ENCODE measurements at places on chromosomes 13 and 19. TPM values are rescaled to one million over a fixed set of nuclear protein-coding genes. Genes with fewer than 3 reads are reported as not detected.

DNA sequence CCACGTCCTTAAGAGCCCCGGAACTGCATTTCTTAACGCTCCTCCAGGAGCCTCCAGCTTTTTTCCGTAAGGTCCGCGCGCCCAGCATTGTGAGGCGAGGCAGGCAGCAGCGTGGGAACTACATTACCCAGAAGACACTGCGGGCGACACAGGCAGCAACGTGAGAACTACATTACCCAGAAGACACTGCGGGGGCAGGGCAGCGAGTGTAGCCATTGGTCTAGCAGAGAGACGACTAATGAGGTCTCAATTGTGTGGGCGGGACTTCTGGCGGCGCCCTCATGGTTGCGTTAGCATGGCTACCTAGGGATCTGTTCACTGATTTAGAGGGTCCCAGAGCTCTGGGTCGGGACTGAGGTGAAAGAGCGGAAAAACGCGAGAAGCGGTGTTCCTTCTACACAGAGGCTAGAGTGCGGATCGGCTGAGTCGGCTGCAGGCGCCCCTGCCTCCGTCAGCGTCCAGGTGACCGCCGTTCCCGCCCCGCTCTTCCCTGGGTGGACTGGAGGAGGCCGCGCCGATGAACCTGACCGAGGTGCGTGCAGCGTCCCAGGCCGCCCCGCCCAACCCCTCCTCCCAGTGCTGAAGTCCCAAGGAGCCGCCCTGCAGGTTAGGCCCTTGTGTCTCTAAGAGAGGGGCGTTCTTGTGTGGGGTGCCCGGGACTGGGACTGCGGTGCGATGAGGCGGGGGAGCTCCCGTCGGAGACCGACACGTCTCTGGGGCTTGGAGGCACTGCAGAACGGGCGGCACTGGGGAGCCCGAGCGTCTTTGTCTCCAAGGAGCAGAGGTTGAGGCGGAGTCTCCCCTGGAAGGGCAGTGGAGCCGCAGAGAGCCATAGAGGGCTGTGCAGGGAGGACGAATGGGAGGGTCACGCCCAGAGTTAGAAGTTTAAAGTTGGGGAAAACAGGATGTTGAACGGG lies at the start of gene ZNF749:
ZNF749 (plus strand) TSS at position 264 of the 917 bp plus-strand sequence; CDS start at position 518, 254 bp downstream.
- H3K36me3 ChIP-seq, result peaks cover 25% of the 10 kb centered on the region
- DNase-seq, result peak; percentile 97
- no peaks in the 10 kb centered on the region for H3K27me3 ChIP-seq
- H3K4me1 ChIP-seq, result peaks cover 8% of the 10 kb centered on the region
- peak within 1 kb of the TSS; percentile 55 for H3K4me3 ChIP-seq

GRCh38 chr13:51967482-51968446 lies 43.5 kb downstream of the ATP7B start:
- H3K27me3 ChIP-seq, result no peaks in the 10 kb centered on the region
- no peaks in the 10 kb centered on the region for H3K4me1 ChIP-seq
- no peak overlapping the region for H3K4me3 ChIP-seq
- no peak overlapping the region for H3K27ac ChIP-seq
- no peaks in the 10 kb centered on the region for H3K36me3 ChIP-seq

- DNase-seq, result no peak
- H3K27me3 ChIP-seq, result no peaks in the 10 kb centered on the region
- H3K36me3 ChIP-seq, result no peaks in the 10 kb centered on the region
- H3K4me3 ChIP-seq, result no peak overlapping the region
Measured at GRCh38 chr13:97570442-97570841, 136.5 kb downstream of the RAP2A start.

- no peak for DNase-seq
- H3K27ac ChIP-seq, result no peak overlapping the region
- no peaks in the 10 kb centered on the region for H3K36me3 ChIP-seq
- no peaks in the 10 kb centered on the region for H3K4me1 ChIP-seq
- H3K27me3 ChIP-seq, result no peaks in the 10 kb centered on the region
- H3K4me3 ChIP-seq, result no peak overlapping the region
Measured at GRCh38 chr13:35812736-35813135, 318.4 kb downstream of the DCLK1 start.

DNA sequence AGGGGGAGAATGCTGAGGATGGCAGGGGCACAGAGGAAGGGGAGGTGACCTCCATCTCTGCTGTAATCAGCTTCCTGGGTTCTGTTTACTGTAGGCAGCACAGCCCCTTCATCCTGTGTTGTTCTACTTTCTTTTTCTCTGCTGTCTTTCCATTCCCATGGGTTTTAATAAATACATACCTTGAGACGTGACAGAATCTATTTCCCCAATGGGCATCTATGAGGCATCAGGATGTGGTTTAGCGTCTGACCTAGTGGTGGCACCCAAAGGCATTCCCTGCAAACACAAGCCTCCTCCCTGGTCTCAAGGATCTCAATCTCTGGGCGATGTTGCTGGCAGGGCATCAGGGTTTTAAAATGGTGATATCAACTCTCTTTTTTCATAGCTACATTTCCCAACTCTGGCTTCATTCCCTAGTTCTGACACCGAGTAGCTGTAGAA lies 60.8 kb downstream of the ALOX5AP start:
- H3K4me1 ChIP-seq, result peaks cover 77% of the 10 kb centered on the region
- DNase-seq, result peak; percentile 62
- H3K27me3 ChIP-seq, result no peaks in the 10 kb centered on the region
- no peak overlapping the region for H3K4me3 ChIP-seq

DNA sequence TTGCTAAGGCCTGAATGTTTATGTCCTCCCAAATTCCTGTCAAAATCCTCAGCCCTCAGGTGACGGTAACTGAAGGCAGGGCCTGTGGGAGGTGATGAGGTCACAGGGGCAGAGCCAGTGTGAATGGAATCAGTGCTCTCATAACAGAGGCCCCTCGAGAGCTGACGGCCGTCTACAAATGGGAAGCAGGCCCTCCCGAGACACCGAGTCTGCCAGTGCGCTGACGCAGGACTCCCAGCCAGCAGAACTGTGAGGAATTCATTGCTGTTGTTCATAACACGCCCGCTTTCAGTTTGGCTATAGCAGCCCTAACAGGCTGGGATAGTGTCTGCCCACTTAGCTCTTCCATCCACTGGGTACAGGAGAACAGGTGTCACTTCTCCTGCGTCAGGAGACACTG lies 41.2 kb downstream of the CARS2 start:
- no peaks in the 10 kb centered on the region for H3K27me3 ChIP-seq
- H3K27ac ChIP-seq, result no peak overlapping the region
- H3K36me3 ChIP-seq, result peaks cover 100% of the 10 kb centered on the region
- H3K4me3 ChIP-seq, result no peak overlapping the region
- DNase-seq, result peak; percentile 69

The HSH2D gene
- total RNA-seq, result not detected

GRCh38 chr13:23384111-23384510 lies 49.4 kb downstream of the SACS start:
- H3K36me3 ChIP-seq, result no peaks in the 10 kb centered on the region
- H3K27ac ChIP-seq, result peak overlapping the region; percentile 35
- no peak for DNase-seq
- peaks cover 42% of the 10 kb centered on the region for H3K4me1 ChIP-seq

The ALDH16A1 gene
- total RNA-seq, result 37.5 TPM

GRCh38 chr13:95607366-95607765 lies 37.1 kb downstream of the DZIP1 start:
- H3K36me3 ChIP-seq, result peaks cover 48% of the 10 kb centered on the region
- no peak for DNase-seq
- H3K27ac ChIP-seq, result no peak overlapping the region
- H3K4me3 ChIP-seq, result no peak overlapping the region
- no peaks in the 10 kb centered on the region for H3K4me1 ChIP-seq

GRCh38 chr19:11242864-11243797 lies 3.7 kb downstream of the ANGPTL8 start:
- H3K27me3 ChIP-seq, result no peaks in the 10 kb centered on the region
- H3K4me3 ChIP-seq, result no peak overlapping the region
- no peak overlapping the region for H3K27ac ChIP-seq
- H3K36me3 ChIP-seq, result peaks cover 13% of the 10 kb centered on the region
- peak; percentile 15 for DNase-seq

The ICAM5 gene
- total RNA-seq, result 0.79 TPM

DNA sequence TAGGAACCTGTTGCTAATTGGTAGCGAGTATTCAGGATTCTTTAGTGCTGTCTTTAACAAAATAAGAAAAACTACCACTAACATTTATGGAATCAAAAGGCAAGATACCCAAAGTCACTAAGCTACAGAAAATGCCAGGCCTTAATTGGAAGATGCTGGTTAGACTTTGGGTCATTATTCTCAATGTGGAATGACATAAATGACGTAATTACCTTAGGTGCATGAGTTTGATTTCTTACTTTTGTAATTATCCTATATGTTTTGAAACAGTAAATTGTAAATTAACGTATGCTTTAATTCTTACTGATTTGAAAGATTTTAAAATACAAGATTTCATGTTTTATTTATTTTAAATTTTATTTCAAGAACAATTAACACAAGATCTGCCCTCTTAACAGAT lies 25.0 kb downstream of the SGCG start:
- no peak for DNase-seq
- H3K4me1 ChIP-seq, result no peaks in the 10 kb centered on the region
- no peak overlapping the region for H3K4me3 ChIP-seq
- H3K27ac ChIP-seq, result no peak overlapping the region
- H3K36me3 ChIP-seq, result no peaks in the 10 kb centered on the region

- H3K27ac ChIP-seq, result no peak overlapping the region
- no peaks in the 10 kb centered on the region for H3K27me3 ChIP-seq
- no peak overlapping the region for H3K4me3 ChIP-seq
- DNase-seq, result no peak
- 0 out of 2 replicates have a peak, but pooled peaks cover 3% of the 10 kb centered on the region for H3K4me1 ChIP-seq
- peaks cover 20% of the 10 kb centered on the region for H3K36me3 ChIP-seq
Measured at GRCh38 chr19:2252797-2253105, 3.5 kb downstream of the JSRP1 start.

The ZSCAN1 gene
- not detected for total RNA-seq

- no peaks in the 10 kb centered on the region for H3K36me3 ChIP-seq
- no peak for DNase-seq
- no peaks in the 10 kb centered on the region for H3K27me3 ChIP-seq
- H3K4me3 ChIP-seq, result no peak overlapping the region
- no peaks in the 10 kb centered on the region for H3K4me1 ChIP-seq
Measured at GRCh38 chr13:57724486-57725272, 93.1 kb downstream of the PCDH17 start.

DNA sequence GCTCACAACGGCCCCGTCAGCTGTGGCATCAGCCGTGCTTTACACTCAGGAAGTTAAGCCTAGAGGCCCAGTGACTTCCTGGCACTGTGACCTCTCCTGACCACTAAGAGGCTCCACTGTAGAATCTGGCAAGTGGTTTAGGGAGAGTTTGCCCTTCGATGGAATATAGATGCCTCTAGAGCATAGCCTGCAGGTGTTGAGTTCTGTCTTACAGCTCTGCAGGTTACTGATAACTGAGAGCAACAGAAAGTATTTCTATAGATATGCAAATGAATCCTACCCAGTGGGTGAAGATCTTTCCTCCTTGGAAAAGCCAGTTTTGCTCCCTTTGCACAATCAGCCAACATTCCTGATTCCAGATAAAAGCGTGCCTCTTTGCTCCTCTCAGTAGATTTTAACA lies 35.8 kb downstream of the ATP12A start:
- no peak for DNase-seq
- H3K27ac ChIP-seq, result no peak overlapping the region
- no peaks in the 10 kb centered on the region for H3K27me3 ChIP-seq
- H3K36me3 ChIP-seq, result no peaks in the 10 kb centered on the region
- no peak overlapping the region for H3K4me3 ChIP-seq

The ZNF416 gene
- total RNA-seq, result 6.1 TPM

DNA sequence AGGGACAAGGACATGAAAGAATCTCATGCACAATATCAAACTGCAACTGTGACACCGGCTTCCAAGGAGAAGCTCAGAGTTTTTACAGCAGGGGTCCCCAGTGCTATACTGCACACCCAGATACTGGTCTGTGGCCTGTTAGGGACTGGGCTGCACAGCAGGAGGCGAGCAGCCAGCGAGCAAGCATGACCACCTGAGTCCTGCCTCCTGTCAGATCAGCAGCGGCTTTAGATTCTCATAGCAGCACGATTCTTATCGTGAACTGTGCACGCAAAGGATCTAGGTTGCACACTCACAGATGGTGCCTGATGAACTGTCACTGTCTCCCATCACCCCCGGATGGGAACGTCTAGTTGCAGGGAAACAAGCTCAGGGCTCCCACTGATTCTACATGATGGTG lies 13.1 kb upstream of the CD22 start:
- no peak for DNase-seq
- H3K4me3 ChIP-seq, result no peak overlapping the region
- no peak overlapping the region for H3K27ac ChIP-seq
- peaks cover 43% of the 10 kb centered on the region for H3K4me1 ChIP-seq

DNA sequence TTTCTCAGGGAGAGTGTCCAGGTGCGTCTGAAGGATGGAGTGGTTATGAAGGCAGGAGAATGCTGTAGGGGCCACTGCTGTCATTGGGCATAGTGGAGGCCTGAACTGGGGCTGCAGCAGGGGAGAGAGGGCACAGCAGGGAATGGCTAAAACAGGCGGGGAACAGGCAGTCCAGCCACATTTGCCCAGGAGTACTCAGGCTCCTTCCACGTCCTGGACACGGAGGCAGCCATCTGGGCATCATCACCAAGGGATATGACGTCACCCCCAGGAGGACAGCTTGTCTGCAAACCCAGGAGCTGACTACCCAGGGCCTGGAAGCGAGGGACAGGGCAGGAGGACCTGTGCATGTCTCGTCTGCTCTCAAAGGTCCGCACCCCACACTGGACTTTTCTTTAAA lies 22.2 kb downstream of the VSTM2B start:
- no peaks in the 10 kb centered on the region for H3K4me1 ChIP-seq
- H3K27me3 ChIP-seq, result no peaks in the 10 kb centered on the region
- DNase-seq, result no peak
- no peak overlapping the region for H3K4me3 ChIP-seq

DNA sequence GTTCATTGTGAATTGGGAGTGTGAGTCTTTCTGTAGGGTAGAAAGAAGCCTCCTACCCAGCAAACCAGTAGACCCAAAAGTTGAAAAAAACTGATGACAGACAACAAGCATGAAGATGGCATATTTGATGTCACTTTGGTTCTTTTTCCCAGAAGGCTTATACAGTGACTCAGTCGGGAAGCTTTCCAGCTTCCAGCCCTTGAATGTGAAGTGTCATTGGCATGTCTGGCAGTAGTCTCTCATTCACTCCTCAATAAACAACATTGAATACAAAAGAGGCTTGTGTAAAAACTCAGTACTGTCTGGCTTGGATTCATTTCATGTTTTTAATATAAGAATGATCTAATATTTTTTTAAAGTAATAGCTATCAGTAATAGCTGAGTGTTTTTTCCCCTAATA lies 68.7 kb downstream of the IPO5 start:
- H3K27me3 ChIP-seq, result no peaks in the 10 kb centered on the region
- peaks cover 12% of the 10 kb centered on the region for H3K4me1 ChIP-seq
- peak; percentile 55 for DNase-seq

The TEX101 gene
- not detected for total RNA-seq

GRCh38 chr19:827710-828321 lies at the start of gene AZU1:
AZU1 (plus strand) TSS chr19:827837; CDS start chr19:827847, 10 bp downstream.
- no peaks in the 10 kb centered on the region for H3K27me3 ChIP-seq
- peaks cover 11% of the 10 kb centered on the region for H3K4me1 ChIP-seq
- no peak for DNase-seq
- no peak within 1 kb of the TSS for H3K4me3 ChIP-seq

DNA sequence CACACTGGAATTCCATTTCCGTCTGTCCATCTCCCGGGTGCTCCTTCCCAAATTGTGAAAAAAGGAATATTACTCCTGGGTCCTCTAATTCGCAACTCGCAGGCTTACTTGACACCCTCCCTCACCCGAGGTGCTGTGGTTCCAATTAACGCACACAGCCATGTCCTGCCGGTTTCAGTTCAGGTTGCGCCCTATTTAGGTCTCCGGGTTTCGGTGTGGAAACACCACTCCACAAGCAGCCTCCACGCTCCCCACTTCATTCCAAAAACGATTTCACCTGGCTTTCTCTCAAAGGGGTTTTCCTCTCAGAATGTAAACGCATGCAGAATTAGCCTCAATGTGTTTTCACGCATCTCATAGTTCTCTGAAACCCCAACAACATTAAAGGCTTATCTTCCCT lies 37.9 kb downstream of the NAXD start:
- no peak overlapping the region for H3K4me3 ChIP-seq
- H3K27ac ChIP-seq, result no peak overlapping the region
- peak; percentile 68 for DNase-seq
